MG63 (cell line): ENCODE measurements at places on chromosomes 12 and 14.

DNA sequence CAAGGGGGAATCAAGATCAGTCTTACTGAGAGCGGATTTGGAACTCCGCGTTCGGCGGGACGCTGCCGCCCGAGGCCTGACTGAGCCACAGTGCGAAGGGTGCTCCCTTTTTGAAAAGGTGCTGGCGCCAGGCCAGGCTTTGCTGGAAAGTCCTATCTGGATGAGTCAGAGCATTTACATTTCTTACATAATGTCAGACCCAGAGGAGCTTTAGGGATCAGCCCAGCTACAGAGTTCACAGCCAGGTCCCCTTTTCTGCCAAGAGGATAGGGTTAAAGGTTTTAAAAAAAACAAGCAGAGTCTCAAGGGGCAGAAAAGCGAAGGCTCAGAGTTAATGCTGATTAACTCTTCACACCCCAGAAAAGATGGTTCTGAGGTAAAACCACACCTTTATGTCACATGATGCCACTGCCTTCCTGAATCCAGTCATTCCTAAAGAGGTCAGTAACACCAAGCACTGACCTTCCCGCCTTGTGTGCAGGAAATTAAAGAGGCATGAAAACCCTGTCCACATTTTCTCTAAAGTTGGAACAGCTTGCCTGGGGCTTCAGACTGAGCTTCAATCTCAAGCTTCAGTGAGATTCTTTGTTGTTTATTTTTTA is 11.7 kb upstream of the FBXL14 start:
- DNase-seq: peak; percentile 97

DNA sequence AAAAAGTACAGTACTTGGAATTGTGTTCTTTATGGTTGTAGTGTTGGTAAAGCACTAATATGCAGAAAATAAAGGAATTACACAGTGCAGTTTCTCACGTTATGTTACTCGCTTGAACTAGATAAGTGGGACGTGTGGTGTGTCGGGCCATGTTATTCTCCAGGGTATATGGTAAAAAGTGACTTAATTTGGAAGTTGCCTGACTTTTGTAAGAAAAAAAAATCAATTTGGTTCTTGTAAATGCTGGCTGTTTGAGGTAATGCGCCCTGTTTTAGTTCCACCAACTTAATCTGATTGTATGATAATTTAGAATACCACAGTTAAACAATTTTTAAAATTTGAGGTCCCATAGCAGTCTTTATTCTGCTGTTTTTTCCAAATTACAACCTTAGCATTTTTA is 4.1 kb downstream of the ARF6 start:
- no peak for DNase-seq

GRCh38 chr14:38391334-38391733 is 135.4 kb upstream of the CLEC14A start:
- DNase-seq: no peak

GRCh38 chr12:56338308-56339157 is at the start of gene IL23A:
Gene IL23A, plus strand, starts transcription at chr12:56338884. Its CDS starts 161 bp downstream, at chr12:56339045.
- DNase-seq: no peak

- DNase-seq: no peak
Observed at GRCh38 chr12:68306564-68306963, 25.6 kb downstream of the MDM1 start.

DNA sequence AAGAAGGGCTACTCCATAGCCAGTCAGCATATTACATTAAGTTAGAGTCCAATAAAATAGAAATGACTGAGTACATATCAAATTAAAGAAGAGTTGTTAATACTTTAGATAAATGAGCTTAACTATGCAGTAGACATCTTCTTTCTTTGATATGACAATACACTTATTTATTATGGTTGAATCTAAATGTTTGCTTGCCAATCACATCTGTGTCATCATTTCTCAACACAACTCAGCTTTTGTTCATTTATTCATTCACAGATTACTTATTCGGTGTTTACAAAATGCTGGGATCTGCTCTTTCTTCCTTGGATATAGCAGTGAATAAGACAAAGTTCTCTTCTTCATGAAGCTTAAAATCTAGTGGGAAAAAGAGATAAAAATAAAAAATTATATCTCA is 614.6 kb upstream of the ATP2B1 start:
- no peak for DNase-seq

DNA sequence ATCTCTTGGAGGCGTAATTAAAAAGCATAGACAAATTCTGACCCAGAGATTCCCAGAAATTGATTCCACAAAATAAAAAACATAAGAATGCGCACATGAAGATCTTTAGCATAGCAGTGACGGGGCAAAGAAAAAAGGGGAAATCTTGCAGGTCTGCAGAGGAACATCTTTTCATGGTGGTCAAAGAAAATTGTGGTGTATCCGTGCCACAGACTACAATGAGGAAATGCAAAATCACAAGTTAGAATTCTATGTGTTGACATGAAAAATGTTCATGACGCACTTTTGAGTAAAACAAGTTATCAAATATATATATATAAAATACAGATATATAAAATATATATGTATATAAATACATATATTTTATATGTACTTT is 101.6 kb downstream of the RIMBP2 start:
- no peak for DNase-seq

DNA sequence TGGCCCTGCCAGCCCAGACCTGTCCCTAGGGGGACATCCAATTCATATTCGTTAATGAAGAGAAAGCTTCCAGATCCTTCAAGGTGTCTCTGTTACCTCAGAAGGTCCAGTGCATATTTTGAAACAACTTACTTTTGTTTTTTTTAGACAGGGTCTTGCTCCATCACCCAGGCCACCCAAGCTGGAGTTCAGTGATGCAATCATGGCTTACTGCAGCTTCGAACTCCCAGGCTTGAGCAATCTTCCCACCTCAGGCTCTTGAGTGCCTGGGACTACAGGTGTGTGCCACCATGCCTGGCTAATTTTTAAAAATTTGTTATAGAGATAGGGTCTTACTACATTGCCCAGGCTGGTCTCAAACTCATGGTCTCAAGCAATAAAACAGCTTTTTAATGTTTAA is 48.4 kb downstream of the B4GALNT3 start:
- no peak for DNase-seq

- no peak for DNase-seq
Observed at GRCh38 chr12:64273527-64274403, 51.7 kb upstream of the KICS2 start.

GRCh38 chr14:69960296-69960695 is 81.1 kb downstream of the SMOC1 start:
- DNase-seq: no peak

- DNase-seq: no peak
Observed at GRCh38 chr12:68479896-68480291, 130.8 kb upstream of the RAP1B start.

DNA sequence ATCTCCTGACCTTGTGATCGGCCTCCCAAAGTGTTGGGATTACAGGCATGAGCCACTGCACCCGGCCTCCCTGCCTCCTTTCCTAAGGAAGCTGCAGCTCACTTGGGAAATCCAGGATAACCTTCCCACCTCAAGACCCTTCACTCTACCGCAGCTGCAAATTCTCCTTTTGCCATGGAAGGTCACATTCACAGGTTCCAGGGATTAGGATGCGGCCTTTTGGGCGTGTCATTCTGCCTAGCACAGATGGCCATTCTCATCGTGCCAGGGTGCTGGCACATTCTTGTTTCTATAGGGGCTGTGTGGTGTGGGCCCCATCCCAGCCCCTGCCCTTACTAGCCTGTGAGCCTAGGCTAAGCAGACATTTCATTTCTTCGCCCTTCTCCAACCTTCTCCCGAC is 219.9 kb downstream of the CHST11 start:
- no peak for DNase-seq

GRCh38 chr12:51540996-51541395 is 50.0 kb upstream of the SCN8A start:
- DNase-seq: no peak

DNA sequence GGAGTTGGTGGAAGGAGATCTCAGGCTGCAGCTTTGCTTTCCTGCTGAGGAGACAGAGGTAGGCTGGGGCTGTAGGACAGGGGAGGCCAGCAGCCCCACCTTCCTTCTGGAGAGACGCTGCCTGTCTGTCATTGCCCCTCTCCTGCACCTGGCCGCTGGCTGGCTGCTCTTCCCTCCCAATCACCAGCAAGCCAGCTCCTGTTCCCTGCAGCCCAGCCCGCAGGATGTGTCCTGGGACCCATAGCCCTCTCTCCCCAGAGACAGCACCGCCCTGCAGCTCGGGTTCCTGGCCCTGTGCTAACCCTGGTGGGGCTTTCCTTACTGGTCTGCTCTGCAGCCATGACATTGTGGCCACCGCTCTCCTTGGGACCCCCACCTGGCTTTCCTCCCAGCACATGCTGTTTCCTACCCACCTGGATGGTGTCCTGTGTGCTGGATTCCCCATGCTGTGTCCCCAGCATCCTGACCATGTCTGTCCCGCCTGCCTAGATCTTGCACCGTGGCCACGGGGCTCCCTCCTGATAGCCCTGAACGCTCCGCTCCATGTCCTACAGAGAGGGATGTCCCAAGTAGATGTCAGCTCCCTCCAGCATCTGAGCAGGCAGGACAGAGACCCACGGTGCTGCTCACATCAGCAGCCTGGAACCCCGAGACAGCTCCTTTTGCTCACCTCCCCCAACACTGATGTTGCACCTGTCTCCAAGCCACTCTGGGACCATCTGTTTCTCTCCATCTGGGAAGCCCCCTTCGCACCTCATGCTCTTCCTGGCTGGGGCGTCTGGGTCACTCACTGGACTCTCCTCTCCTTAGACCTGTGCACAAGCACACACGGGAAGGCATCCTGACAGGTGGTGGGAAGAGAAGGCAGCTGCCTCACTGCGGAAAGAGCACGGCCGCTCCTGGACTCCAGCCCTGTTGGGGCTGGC is 1.1 kb upstream of the MTA1 start:
- DNase-seq: no peak

GRCh38 chr14:104869669-104870367 is 4.8 kb downstream of the CEP170B start:
- DNase-seq: peak; percentile 23

- DNase-seq: no peak
Observed at GRCh38 chr14:81450100-81450531, 50.0 kb upstream of the STON2 start.

DNA sequence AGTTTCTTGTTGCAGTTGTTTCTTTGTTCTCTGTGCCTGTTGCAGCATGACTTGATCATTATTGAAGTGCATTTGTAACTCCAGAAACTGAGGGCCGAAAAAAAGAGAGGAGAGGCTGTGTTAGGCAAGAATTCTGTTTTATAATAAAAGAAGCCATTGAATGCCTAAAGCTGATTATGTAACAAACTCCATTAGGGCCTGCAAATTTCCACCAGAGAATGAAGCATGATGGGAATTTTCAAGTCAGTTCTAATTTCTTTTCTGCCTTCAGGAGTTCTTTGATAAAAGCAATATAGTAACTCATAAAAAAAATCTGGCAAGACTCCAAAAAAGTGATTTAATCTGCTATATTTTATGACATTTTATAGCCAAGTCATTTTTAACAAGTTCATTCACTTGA is 156.7 kb upstream of the RASSF8 start:
- no peak for DNase-seq

GRCh38 chr12:122204167-122205052 is 901 bp downstream of the B3GNT4 start:
- DNase-seq: no peak

- no peak for DNase-seq
Observed at GRCh38 chr12:111390910-111391309, 14.8 kb upstream of the SH2B3 start.

- no peak for DNase-seq
Observed at GRCh38 chr14:103736546-103737431, 21.2 kb downstream of the ZFYVE21 start.

- no peak for DNase-seq
Observed at GRCh38 chr12:107435520-107435919, 250.1 kb upstream of the PWP1 start.

GRCh38 chr12:11830307-11830801 is 180.9 kb downstream of the ETV6 start:
- DNase-seq: no peak

DNA sequence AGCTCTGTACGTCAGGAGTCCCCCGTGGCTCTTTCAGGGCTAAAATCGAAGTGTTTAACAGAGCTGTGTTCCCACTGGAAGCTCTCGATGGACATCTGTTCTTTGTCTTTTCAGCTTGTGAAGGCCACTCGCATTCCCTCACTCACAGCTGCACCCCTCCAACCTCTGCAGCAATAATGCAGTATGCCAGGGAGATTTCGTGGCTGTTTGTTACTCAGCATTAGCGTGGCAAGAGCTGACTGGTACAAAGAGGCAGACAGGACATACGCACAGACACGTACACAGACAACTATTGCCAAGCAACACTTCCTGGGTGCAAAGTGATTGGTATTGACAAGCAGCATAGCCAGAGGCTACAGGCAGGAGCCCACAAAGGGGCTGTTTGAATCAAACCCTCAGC is 11.8 kb upstream of the FBXO21 start:
- DNase-seq: no peak
